ENCODE measurements at places on chromosomes 1 and 21.
A peak's percentile ranks its signal among the peaks of the same experiment; 100 is the strongest.

DNA sequence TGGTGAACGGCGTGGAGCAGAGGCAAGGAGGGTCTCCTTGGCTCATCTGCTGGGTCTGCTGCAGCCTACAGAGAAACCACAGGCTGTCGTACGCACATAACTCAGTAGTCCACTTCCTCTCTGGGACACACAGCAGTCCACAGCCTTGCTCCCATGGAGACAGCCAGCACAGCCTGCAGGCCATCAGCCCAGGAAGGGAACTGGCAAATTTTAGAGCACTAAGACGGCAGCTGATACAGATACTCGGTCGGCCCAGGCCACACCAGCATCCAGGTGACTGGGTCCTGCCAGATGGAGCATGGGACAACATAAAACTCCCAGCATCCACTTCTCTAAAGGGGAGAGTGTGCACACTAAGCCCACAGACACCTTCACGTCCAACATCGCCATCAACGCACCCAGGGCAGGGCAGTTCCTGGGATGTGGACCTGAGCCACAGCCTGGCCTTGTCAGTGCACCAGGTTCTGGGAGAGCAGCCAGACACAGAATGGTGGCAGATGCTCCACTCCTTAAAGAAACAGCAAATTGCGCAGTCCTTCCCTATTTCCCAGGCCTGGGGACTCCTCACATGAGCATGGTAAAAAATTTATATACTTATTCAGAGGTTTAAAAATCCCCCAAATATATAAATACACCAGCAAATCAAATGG, 247.1 kb upstream of the RAB4A start:
- DNase-seq = no peak

DNA sequence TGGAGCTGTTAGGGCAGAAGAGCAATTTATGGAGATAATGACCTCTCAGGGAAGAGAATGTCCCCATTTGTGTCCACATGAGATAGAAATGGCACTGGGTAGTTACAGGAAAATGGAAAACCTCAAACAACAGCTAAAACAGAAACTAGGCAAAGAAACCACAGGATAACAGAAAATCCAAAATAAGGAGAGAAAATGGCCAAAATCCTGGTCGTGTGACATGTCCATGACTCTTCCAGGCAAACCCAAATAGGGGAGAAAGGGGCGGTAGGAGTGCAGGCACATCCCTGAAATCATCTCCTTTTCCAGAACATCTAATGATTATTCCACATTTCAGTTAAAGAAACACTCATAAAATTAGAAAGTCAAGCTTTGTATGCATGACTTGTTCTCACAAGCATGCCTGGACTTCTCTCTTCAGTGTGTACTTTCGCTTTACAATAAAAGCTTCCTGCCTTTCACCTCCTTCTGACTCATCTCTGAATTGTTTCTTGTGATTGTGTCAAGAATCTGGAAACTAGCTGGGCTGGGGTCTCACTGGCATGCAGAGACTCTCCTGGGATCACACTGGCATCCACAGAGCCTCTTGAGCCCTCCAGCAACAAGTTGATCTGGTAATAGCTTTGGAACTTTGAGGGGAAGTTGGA, 171.4 kb upstream of the ZP4 start:
- no peak for DNase-seq

- DNase-seq = no peak
These were observed 103.3 kb downstream of the AKT3 start for GRCh38 chr1:243746751-243747150.

DNA sequence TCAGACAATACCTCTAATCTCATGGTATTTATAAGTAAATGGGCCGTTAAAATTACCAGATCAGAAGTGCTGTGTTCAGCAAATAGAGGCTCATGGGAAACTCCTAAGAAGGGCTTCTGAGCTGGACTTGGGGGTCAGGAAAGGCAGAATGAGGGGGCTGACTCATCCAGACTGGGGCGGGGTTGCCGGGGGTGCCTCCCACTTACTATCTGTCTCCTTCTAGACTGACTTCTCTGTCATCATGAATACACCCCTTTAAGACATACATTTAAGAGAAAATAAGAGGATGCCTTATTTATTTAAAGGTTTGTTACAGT, 96.0 kb upstream of the ERRFI1 start:
- DNase-seq = no peak

- peak; percentile 62 for DNase-seq
These were observed 1.2 kb downstream of the PABPC4 start for GRCh38 chr1:39575191-39576015.

DNA sequence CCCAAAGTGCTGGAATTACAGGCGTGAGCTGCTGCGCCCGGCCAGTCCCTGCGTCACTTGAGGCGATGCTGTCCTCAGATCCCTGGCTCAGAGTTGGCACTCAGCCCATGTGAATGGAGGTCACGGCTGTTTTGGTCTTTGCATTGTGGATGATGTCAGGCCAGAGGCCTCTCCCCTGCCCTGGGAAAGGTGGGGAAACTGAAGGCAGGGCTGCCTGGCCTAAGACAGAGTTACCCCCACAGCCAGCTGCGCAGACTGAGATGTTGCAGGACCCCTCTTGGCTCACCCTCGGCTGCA, 821 bp downstream of the MASP2 start:
- DNase-seq = no peak

DNA sequence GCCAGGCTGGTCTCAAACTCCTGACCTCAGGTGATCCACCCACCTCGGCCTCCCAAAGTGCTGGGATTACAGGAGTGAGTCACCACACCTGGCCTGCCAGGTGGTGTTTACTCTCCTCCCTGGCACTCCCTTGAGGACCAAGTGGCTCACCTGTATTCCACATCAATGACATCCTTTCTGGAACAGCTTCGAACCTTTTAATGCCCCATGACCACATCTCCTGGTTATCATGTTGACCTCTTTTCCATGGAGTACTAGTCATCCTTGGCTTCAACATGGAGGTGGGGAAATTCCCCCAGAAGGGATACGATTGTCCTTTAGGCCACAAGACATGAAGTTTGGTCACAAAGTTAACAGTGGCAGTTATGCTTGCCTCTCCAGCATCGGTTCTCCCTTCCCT, 66.9 kb downstream of the CDC7 start:
- no peak for DNase-seq

- DNase-seq = no peak
These were observed 120.7 kb downstream of the GRIK3 start for GRCh38 chr1:36913484-36914060.

- DNase-seq = no peak
These were observed 169.0 kb upstream of the C8B start for GRCh38 chr1:57134803-57135202.

DNA sequence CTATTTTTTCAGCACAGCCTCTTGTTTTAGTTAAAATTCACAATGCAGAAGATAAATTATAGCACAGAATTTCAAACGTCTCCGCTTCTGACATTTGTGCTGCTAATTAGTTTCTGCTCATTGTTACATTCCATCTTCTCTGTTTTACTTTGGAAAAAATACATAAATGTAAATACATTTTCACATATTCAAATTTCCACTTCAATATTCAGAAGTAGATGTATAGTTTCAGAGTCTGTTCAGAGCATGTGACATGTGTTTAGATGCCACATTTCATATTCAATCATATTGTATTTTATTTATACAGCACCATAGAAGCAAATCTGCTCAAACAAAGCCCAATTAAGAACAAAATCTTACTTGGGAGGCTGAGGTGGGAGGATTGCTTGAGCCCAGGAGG, 19.6 kb downstream of the TMEM35B start:
- no peak for DNase-seq

DNA sequence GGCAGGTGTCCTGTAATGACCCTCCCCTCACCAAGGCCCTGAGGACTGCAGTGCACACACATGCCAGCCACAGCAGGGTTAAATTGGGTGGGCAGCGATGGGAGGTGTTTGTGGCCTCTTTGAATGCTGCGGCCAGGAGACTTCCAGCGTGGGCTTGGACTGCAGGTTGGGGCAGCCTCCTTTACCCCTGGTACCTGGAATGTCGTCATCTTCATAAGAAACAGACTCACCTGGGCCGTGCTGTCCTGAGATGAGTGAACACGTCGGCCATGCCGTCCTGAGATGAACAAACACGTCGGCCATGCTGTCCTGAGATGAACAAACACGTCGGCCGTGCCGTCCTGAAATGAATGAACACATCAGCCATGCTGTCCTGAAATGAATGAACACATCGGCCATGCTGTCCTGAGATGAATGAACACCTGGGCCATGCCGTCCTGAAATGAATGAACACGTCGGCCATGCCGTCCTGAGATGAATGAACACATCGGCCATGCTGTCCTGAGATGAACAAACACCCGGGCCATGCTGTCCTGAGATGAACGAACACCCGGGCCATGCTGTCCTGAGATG, 50.1 kb upstream of the COL6A1 start:
- DNase-seq = no peak

GRCh38 chr1:219109424-219110018, 64.2 kb upstream of the LYPLAL1 start:
- DNase-seq = no peak
